ENCODE measurements at places on chromosomes 7 and 10.
A peak's percentile ranks its signal among the peaks of the same experiment; 100 is the strongest.

DNA sequence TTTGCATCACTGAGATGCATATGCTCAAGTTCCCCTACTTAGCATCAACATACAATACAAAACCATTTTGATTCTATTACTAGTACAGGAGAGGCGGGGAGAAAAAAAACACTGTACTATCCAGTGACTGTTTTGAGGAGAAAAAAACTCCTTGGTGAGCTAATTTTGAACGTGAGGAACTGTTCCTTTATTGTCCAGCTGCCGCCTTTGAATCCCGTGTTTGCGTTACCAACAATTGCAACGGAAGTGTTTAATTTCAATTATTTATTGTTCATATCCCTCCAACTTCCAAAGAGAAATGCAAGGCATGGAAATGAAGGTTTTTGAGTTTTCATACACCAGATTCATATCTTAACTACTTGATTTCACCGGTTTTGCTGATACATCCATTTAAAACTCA is 66.4 kb upstream of the ARHGAP21 start:
- no peak for DNase-seq

- peak; percentile 69 for DNase-seq
These were observed 562 bp downstream of the GRK5 start for GRCh38 chr10:119207713-119208552.

- DNase-seq = no peak
These were observed 40.8 kb upstream of the INSIG1 start for GRCh38 chr7:155256761-155257481.

DNA sequence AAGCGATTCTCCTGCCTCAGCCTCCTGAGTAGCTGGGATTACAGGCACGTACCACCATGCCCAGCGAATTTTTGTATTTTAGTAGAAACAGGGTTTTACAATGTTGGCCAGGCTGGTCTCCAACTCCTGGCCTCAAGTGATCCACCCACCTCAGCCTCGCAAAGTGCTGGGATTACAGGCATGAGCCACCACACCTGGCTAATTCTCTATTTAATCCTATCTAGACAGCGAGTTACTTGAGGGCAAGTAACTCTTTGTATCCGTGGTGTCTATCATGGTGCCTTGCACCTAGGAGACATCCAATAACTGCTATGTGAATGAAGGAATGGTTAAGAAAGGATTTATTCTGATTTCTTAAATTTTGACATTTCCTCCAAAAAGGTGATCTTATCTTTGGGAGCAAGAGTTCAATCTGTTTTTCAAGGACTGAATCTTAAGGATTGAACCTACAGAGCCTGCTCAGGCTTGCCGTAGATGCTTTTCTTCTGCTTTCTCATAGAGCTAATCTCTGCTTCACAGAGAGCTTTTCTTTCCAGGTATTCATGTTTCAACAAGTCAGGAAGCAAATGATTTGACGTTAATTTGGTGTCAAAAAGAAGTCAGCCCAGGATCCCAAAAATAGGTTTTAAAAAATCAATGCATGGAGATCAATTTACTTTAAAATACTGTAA is 101.6 kb downstream of the CUL2 start:
- DNase-seq = no peak

All from fibroblast of lung (primary cell).